ENCODE measurements at places on chromosomes 12 and 14.
A peak's percentile ranks its signal among the peaks of the same experiment; 100 is the strongest.

DNA sequence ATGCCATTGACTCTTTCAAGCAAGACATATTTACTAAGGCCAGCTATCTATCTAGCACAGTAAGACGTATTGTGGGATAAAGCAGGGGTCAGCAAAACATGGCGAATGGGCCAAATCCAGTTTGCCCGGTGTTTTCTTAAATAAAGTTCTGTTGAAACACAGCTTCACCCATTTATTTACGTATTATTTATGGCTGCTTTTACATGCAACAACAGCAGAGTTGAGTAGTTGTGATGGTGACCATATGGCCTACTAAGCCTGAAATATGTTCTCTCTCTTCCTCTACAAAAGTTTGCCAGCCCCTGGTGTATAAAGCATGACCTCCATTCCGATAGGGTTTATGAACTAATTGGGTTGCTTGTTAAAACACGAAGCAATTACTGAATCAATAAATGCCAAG lies 322.1 kb downstream of the CCDC91 start:
- DNase-seq, result no peak

- no peak for DNase-seq
These were observed 312 bp downstream of the CDCA3 start for GRCh38 chr12:6850796-6851152.

- no peak for DNase-seq
These were observed 770.9 kb upstream of the FOXG1 start for GRCh38 chr14:27995691-27996090.

DNA sequence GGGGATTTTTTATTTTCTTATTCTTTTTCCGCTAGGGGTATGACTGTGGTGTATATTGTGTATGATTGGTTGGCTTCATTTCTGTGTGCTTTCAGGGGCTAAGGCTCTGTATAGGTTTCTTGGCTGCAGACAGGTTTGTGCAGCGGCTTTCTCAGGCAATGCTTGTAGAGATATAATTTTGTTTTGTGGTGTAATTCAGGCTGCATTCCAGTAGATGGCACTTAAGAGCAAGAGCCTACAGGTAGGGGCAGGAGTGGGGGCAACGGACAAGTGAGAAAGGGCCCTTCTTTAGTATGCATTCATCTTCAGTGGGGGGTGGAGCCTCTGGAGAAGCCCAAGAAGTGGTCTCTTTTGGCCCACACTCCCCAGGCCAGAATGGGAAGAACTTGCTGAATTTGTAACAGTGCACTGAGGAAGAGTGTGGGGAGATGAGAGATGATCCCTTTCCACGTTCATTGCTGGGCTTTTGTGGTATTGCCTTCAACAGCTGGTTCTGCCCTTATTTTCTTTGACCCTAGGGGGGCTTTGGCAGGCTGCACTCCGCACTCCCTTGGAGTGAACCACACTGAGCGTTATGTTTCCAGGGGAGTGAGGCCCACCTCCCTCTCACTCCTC lies 78.6 kb downstream of the IFNG-AS1 start:
- no peak for DNase-seq

GRCh38 chr14:71438684-71439083 lies 493.5 kb upstream of the RGS6 start:
- no peak for DNase-seq

DNA sequence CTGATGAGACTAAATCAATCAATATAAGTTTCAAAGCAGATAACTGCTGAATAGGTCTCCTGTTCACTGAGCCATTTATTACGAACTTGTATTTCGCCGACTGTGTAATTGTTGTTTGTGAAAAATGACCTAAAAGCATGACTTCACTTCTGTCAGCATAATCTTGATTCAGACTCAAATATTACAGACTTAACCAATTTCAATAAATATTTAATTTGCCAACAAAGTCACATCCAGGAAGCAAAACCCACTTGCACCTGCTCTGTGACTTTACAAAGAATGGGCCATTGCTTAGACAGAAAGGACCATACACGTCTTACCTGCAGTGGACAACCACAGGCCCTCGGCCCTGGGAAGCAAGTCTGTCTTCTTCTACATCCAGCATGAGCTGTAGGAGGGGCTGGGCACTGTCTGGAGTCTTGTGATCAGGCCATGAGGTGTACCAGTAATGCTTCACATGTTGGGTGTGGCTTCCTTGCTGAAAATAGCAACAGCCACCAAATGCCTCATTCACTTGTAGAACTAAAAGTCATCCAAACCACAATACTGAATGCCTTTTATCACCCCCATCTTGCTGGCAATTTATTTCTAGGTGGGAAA lies 23.5 kb upstream of the PTPRB start:
- peak; percentile 13 for DNase-seq

DNA sequence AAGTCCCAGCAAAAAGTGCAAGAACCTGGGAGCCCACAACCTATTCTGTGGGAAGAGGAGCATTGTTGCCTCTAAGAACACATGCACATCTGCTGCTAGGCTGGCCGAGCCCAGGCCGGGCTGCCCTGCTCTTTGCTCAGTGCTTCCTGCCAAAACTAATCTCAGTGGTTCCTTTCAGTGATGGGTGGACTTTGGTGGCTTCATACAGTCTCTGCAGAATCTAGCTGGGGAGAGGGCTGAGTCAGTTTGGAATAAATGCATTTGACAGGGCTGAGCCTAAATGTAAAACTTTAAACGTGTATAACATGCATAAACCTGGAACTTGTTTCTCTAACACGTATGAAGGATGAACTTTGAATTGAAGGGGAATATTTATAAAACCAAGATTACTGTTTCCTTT lies 44.6 kb downstream of the CCDC177 start:
- no peak for DNase-seq

DNA sequence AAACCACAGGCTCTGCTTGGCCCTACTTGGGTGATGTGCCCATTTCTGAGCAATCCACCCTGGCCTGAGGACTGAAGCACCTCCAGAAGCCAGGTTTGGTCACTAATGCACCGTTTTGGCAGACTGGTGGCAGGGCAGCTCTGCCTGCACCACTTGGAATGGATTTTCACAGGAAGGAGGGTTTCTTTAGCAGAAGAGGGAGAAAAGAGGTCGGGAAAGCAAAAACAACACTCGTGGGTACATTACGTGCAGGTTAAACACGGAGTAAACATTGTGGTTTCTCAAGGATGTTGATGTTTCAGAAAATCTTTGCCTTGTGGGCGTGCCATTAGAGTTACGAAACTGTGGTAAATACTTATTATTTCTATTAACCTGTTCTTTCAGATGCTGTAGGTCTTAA lies 70.8 kb downstream of the KCNA5 start:
- DNase-seq, result no peak

- DNase-seq, result no peak
These were observed 190.7 kb downstream of the MON2 start for GRCh38 chr12:62657363-62657632.

DNA sequence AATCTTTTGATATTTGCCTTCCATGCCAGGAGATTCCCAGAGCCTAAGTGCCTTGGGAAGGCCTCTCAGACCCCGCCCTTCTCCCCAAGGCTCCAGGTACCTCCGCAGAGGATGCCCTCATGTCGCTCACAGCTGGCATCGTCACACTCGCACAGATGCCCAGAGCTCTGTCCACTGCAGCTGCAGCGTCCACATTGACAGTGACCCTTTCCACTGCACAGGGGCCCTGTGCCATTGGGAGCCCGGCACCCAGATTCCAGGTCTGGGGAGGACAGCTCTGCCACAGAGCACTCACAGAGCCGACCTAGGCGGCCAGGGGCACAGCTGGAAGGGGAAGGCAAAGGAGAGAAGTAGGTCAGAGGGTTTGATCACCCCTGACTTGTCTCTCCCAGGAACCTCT lies 12.3 kb upstream of the CSAD start:
- no peak for DNase-seq

DNA sequence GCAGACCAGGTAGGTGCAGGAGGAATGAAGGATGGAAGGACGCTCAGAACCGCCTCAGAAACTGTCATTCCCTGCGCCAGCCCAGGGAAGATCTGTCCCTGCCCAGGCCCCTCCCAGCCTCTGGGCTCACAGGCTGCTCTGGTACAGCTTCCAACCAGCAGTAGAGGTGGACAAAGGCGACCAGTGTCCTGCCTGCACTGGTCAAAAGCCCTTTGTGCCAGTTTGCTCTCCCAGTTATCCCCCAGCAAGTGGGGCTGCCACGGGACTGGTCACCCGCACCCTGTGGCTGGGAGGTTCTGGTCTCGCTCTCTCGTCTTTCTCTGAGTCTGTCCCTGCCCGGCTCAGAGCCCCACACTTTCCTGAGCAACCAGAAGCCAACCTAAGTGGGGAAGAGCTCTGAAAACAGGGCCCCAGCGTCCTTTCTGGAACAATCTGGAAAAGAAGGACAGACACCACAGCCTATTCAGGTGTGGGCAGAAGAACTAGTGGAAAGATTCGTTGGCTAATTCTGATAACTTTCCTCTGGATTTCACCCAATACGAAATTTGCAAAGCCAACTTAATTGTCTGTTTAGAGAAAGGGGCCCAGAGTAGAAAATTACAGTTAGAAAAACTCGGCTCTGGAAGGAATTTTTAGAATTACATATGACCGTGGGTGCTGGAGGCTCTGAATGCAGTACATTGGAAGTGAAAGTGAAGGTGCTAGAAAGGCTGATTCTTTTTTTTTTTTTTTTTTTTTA lies 21.7 kb downstream of the SNRNP35 start:
- DNase-seq, result no peak

- DNase-seq, result no peak
These were observed 129.2 kb upstream of the ARHGAP5 start for GRCh38 chr14:31947680-31948595.

DNA sequence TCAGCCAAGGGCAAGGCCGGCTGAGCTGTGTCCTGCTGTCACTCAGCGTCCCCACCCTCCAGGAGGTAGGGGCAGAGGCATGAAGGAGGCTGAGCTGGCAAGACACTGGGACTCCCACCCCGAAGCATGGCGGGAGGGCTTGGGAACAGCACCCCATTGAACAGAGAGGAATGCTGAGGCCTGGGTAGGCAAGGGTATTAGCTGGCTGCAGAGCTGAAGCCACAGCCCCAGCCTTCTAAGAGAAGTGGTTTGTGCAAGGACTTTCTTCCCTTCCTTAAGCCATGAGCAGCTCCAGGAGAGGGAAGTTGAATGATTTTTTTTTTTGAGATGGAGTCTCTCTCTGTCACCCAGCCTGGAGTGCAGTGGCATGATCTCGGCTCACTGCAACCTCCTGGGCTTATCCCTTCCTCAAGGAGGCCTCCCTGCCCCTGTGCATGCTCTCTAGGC lies 6.6 kb upstream of the CFAP73 start:
- DNase-seq, result no peak

- DNase-seq, result no peak
These were observed 14.3 kb downstream of the SYT1 start for GRCh38 chr12:78878866-78879265.

GRCh38 chr12:46675736-46676135 lies 150.1 kb downstream of the SLC38A4 start:
- no peak for DNase-seq

- DNase-seq, result no peak
These were observed 4.7 kb upstream of the RHOF start for GRCh38 chr12:121797937-121798786.

GRCh38 chr12:64696080-64696741 lies 63.0 kb downstream of the GNS start:
- no peak for DNase-seq

- DNase-seq, result no peak
These were observed 60.9 kb upstream of the RFLNA start for GRCh38 chr12:124233846-124234640.

GRCh38 chr12:122205053-122205925 lies 1.8 kb downstream of the B3GNT4 start:
- no peak for DNase-seq

- DNase-seq, result no peak
These were observed 80.5 kb upstream of the DACT1 start for GRCh38 chr14:58557242-58557641.

GRCh38 chr12:45540661-45541341 lies 188.7 kb upstream of the ARID2 start:
- DNase-seq, result no peak

DNA sequence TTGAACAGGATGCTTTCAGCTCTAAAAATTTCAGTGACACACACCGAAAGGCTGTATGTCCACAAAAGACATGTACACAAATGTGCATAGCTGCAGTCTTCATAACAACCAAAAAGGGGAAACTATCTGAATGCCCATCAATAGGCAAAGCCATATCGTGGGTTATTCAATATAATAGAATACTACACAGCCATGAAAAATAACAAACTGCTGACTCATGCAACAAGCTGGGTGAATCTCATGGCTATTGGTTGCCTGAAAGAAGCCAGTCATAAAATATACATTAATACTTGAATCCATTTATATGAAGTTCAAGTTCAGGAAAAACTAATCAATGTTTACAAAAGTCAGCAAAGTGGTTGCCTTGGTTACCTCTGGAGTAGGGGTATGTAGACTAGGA lies 58.4 kb upstream of the RIN3 start:
- DNase-seq, result no peak

- DNase-seq, result no peak
These were observed 31.6 kb upstream of the FRS2 start for GRCh38 chr12:69438539-69438938.

DNA sequence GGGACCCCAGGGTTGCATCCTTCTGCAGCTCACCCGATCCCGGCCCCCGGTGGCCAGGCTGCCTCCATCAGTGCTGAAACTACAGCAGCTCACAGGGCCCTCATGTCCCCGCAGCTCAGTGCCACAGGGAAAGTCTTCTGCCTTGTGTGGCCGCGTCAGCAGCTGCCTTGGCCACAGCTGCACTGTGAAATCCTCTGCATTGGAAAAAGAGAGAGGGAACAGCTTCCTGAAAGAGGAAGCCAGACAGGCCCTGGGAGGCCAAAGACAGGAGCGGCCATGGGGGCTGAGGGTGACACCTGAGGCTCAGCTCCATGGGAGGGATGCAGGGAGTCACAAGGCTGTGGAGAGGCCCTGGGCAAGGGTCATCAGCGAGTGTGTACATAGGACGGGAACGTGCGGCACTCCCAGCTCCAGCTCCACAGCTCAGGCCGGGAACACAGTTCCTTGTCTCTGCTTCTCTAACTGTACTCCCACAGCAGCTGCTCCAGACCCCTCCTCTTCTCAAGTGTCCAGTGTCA lies 32.7 kb downstream of the PARP2 start:
- DNase-seq, result no peak

GRCh38 chr14:49865431-49865859 lies 12.9 kb upstream of the NEMF start:
- no peak for DNase-seq

- no peak for DNase-seq
These were observed 7.2 kb downstream of the A2ML1 start for GRCh38 chr12:8829621-8830020.

- DNase-seq, result no peak
These were observed 38.5 kb upstream of the KCNMB4 start for GRCh38 chr12:70327541-70327940.

- no peak for DNase-seq
These were observed 39.3 kb upstream of the DDX11 start for GRCh38 chr12:31034372-31034771.

DNA sequence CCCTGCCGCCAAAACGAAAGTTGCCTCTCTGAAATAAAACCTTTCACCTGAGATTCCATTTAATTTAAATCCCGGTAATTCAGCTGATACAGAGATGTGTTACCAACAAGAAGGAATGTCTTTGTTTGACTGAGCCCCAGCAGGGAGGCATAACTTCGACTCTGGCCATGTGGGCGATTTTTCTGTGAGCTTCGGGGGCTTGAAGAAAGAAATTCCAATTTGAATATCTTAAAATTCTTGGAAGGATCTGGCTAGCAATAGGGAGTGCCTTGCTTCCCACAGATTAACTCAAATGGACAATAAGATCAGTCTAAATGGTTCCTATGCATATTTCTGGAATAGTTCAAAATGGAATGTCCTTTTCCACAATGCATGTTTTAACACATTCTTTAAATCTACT lies 252.5 kb upstream of the TMPO start:
- DNase-seq, result no peak

All from Panc1 (cell line).